Retinal pigment epithelial cell (primary cell): ENCODE measurements at places on chromosomes 4 and X.

GRCh38 chr4:6896035-6896434 is 13.6 kb upstream of the TBC1D14 start:
- DNase-seq, result no peak

GRCh38 chr4:157372154-157372553 is 151.6 kb downstream of the GRIA2 start:
- DNase-seq, result no peak

- no peak for DNase-seq
These were observed 91.7 kb upstream of the KDR start for GRCh38 chr4:55216863-55217635.

DNA sequence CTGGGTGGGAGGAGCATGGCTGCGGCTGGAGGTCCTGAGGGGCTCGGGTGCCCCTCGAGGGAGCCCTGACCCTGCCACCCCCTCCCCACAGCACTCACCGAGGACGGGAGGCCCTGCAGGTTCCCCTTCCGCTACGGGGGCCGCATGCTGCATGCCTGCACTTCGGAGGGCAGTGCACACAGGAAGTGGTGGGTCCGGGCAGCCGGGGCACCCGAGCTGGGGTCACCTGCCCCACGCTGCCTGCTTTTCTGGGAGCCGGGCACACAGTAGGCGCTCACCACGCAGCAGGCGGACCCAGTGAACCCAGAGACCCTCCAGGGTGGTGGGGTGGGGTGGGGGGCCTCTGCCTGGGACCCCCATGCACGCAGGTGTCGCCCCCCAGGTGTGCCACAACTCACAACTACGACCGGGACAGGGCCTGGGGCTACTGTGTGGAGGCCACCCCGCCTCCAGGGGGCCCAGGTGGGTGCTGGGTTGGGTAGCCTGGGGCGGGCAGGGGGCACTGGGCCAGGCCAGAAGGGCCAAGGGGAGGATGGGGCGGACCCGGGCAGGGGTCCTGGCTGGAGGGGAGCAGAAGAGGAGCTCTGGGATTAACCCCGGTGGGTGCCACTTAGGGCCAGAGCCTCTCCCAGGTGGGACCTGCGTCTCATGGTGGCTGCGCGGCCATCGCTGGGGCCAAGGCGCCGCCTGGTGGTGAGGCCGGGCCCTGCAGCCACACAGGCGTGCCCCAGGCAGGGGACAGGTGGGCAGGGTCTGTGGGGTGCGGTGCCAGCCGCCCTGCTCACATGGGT is 1.4 kb downstream of the HGFAC start:
- DNase-seq, result no peak

DNA sequence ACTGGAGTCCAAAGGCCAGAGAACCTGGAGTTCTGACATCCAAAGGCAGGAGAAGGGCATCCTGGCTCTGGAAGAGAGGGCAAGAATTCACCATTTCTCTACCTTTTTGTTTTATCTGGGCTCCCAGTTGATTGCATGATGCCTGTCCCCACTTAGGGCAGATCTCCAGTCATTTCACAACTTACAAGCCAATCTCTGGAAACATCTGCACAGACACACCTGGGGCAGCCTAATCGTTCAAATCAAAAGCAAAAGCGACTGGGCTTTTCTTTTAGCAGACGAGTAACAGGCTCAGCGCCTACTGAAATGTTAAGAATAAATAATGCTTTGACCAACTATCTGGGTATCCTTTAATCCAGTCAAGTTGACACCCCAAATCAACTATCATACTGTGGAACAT is 136.0 kb upstream of the NPY2R start:
- DNase-seq, result no peak

DNA sequence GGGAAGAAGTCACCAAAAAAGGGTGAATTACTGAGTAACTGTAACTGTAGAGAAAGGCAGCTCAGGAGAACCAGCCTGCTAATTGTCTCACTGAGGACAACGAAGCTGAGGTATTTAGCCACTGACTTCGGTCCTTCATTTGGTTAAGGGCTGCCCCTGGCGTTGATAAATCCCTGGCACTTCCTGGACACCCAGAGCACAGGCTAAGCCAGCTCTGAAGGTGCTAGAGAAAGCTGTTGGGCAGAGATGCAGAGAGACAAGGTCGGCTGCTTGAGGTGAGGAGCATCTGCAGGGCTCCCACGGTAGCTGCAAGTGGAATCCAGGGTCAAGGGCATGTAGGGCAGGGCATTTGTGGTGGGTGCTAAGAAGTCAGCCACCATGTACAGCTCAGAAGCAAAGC is 33.4 kb upstream of the AP1S2 start:
- no peak for DNase-seq

GRCh38 chrX:103441878-103442535 is 65.7 kb downstream of the BEX3 start:
- DNase-seq, result no peak

DNA sequence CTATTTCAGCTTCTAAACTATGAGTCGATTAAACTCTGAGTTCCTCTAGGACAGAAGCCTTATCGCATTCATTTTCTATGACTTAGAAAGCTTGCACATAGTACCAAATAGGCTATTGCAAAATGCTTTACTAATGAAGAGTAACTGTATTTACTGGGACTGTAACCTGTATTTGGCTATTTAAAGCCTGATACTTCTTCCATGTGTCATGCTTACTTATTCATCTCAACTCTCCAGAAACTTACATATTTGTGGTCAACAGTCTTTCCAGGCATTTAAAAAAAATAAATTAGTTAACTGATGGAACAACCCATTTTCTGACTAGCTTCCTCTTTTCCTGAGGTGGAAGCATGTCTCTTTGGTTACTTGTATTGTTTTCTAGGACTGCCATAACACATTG is 467.9 kb downstream of the PCDH11X start:
- no peak for DNase-seq

DNA sequence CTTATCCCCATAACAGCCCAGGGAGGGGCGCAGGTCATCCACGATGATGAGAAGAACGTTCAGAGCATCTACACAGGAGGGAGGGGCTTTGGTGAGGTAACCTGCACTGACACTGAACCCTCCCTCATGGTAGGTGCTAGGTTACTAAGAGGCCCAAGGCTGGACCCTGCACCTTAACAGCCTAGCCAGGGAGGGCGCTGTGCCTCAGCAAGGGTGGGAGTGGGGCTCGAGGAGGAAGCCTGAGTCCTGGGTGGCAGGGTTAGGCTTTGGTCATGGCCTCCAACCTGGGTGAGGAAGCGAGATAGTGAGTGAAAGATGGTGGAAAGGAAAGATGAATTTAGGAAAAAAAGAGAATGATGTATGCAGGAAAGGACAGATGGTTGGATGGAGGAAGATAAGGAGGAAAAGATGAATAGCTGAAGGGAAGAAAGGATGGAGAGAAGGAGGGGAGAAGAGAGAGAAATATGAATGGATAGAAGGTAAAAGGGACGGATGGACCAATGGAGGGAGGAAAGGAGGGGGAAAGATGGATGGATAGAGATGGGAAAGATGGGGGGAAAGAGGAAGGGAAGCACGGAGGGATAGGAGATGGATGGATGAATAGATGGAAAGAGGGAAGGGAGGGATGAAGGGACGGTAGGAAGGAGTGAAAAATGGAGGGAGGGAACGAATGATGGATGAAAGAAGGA is 736 bp downstream of the IDS start:
- no peak for DNase-seq

- DNase-seq, result no peak
These were observed 53.7 kb downstream of the TRIM2 start for GRCh38 chr4:153257991-153258390.

- no peak for DNase-seq
These were observed 82.1 kb upstream of the IQCM start for GRCh38 chr4:149897783-149898182.

GRCh38 chr4:116328261-116328860 is 757.0 kb downstream of the TRAM1L1 start:
- DNase-seq, result no peak

DNA sequence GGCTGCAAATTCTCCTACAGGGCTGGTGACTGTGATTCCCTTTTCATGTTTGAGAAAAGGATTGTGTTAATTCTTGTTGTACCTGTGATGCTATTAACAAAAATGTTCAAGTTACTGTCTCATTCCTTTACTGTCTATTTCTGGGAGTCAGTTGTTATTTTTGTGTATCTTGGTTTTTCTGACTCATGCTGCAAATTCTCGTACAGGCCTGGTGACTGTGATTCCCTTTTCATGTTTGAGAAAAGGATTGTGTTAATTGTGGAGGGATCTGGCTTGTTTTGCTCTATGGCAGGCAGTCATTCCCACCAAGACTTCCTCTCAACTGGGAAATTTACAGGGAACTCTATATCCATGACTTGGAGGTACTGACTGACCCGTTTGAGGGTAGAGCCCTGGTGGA is 693.4 kb upstream of the INTU start:
- DNase-seq, result no peak

- DNase-seq, result no peak
These were observed 300.1 kb downstream of the SPRY1 start for GRCh38 chr4:123696687-123697086.

DNA sequence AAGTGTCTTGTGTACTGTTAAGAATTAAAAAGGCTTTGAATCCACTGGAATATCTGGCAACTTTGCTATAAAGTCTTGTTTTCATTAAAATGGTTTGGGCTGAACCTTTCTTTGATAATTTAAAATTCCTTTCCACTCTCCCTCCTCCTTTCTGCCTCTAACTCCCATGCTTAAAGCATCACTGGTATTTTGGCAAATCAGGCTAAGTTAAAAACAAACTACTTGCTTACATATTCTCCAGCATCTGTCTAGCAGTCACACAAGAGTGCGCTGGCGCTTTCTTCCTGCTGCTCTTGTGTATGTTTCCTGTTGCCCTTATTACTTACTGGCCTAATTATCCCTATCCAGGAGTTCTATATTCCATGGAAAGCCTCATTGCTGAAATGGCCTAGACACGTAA is 136.6 kb downstream of the VEGFC start:
- DNase-seq, result no peak

- no peak for DNase-seq
These were observed 1278.6 kb downstream of the PCDH7 start for GRCh38 chr4:31998807-31999206.

DNA sequence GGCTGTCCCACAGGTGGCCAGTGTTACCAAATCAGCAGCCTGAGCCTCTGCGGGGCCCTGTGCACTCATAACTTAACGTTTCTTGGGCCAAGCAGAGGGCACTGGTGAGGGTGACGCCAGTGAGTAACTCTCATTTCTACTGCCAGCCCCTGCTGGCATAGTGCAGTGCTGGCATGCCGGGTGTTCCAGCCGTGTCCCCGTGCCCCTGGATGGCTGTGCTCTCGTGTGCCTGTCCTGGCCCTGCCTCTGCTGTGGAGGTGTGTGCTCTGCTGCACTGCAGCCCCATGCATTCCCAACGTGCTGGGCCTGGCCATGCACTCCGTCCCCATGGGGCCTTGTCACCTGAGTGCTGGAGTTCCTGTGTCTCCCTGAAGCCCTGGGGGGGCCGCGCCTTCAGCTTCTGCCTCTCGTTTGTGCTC is 14.7 kb downstream of the TBC1D14 start:
- DNase-seq, result no peak

GRCh38 chrX:10404436-10404835 is 215.9 kb downstream of the MID1 start:
- DNase-seq, result no peak

GRCh38 chr4:36277533-36277932 is 3.9 kb upstream of the DTHD1 start:
- no peak for DNase-seq

- no peak for DNase-seq
These were observed 15.7 kb upstream of the BANK1 start for GRCh38 chr4:101774807-101775206.

DNA sequence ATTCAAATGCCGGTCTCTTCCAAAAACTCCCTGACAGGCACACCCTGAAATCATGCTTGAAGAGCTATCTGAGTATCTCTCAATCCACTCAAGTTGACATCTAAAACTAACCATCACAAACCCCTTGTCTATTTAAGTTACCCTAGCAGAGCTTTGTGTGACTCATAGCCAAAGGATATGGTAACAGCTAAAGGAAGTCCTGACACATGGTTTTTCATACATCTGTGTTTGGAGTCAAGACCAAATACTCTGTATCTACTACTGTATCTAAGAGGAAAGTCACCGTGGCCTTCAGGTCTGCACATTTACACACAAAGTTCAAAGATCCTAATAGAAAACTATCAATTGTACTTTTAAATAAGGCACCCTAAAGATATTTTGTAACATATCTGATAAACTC is 239.6 kb upstream of the VCX start:
- DNase-seq, result no peak

DNA sequence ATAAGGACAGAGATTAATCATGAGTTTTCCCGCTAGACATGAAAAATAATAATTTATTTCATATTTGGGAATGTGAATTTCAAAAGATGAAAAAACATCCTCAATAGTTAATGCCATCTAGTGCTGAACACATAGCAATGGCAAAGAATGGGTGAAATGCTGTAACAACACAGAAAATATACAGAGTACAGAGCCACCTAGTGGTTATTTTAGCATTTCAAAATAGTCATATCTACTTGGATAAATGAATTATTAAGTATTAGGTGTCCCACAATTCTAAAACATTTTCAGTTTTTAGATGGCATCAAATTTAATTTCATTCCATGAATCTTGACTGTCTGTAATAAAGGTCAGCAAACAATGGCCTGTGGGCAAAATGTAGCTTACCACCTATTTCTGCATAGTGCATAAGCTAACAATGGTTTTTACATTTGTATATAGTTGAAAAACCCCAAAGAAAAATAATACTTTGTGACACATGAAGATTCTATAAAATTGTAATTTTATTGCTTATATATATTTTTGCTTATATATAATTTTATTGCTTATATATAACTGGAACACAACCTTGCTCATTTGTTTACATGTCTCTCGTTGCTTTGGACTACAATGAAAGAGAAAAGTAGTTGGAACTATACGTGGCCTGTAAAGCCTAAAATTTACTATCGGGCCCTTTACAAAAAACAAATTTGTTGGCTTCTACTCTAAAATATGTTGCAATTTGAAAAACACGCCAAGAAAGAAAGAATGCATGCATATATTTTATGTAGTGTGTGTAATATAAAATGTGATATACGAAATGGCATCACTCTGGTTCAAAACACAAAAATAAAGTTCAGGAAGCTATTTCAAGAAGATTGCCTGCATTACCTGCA is 99.1 kb upstream of the FAM47C start:
- DNase-seq, result peak; percentile 14

GRCh38 chr4:99665983-99666382 is 8.4 kb upstream of the C4orf54 start:
- no peak for DNase-seq

DNA sequence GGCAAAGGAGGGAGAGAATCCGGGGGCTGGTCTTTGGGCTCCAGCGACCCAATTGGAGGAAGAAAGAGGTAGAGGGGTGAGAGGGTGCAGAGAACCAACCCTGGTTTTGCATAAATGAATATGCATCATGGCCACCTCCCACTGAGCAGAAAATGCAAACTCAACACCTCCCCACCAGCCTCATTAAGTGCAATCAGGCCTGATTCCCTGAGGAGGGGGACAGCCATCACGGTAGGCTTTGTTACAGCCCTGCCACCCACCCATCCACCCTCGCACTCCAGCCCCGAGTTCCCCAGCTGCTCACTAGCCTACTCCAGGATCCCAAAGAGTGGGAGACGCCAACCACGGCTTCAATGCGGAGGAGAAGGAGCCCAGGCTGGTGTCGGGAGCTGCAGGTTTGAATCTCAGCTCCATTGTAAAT is 48.3 kb upstream of the MAN2B2 start:
- DNase-seq, result no peak
